ENCODE measurements at places on chromosomes 12 and 14. TPM values are rescaled to one million over a fixed set of nuclear protein-coding genes. Genes with fewer than 3 reads are reported as not detected.

The FOXA1 gene
- not detected for total RNA-seq

The NANOG gene
- not detected for total RNA-seq

The C12orf54 gene
- total RNA-seq = not detected

The ADAM21 gene
- 0.37 TPM for total RNA-seq

The FBXO33 gene
- total RNA-seq = 18.4 TPM

The PTCSC3 gene
- not detected for total RNA-seq

The LRTM2 gene
- not detected for total RNA-seq

The TMEM119 gene
- total RNA-seq = 2.3 TPM

The MSRB3 gene
- total RNA-seq = 121 TPM

The NRIP2 gene
- not detected for total RNA-seq

The SNAPC1 gene
- total RNA-seq = 23.8 TPM

The HOXC9 gene
- total RNA-seq = 4.3 TPM

The AICDA gene
- total RNA-seq = not detected

The EPS8 gene
- 41.0 TPM for total RNA-seq

All from smooth muscle cell of the umbilical artery (primary cell).